Lower lobe of right lung (tissue), 2 donors: ENCODE measurements at places on chromosomes 16 and 17. TPM values are rescaled to one million over a fixed set of nuclear protein-coding genes. Genes with fewer than 3 reads are reported as not detected.

Gene NSF
- total RNA-seq: 52.7 TPM

Gene CD300LB
- total RNA-seq: 1.5 TPM

Gene IRX3
- total RNA-seq: 108 TPM

Gene CRHR1
- total RNA-seq: not detected

DNA sequence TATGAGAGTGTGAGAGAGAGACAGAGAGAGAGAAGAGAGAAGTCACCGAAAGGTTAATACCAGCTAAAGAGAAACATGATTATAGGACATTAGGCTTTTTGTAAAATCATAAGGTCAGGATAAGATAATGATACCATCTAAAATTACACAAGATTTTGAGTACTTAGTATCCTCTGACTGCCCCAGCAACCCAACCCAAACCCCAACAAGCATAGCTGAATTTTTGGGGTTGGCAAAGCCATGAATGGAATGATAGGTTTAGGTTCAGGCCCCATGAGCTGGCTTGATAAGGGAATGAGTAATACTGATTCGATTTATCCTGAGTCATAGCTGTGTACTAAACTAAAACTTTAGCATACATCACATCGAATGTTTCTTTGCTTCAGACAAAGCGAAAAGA is 259.5 kb downstream of the IRX3 start:
- H3K27ac ChIP-seq: no peak overlapping the region
- no peak for DNase-seq
- no peak overlapping the region for H3K4me3 ChIP-seq
- H3K36me3 ChIP-seq: no peaks in the 10 kb centered on the region

DNA sequence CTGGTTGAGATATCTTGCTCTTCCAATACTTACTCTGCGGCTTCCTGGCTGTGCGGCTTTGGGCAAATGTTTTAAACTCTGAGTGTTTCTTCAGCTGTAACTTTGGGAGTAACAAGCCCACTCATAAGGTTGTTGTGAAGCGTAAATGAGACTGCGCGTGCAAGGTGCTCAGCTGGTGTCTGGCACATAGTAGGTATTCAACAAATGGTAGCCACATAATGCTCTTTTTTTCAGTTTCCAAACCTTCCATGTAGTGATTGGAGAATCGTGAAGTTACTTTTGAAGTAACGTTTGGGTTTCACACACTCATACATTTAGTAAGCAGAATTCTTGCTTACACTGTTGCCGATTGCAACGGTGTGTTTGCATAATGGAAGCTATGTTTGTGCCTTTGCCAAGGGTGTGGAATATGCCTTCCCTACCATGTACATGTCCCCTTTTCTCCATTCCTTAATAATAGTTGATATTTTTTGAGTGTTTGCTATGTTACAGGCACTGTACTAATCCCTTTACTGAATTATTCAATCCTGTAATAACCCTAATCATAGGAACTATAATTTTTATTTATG is 829 bp downstream of the DHRS7B start:
- H3K27ac ChIP-seq: peak overlapping the region; percentile 92
- no peaks in the 10 kb centered on the region for H3K36me3 ChIP-seq
- peak overlapping the region; percentile 75 for H3K4me3 ChIP-seq
- no peak for DNase-seq

DNA sequence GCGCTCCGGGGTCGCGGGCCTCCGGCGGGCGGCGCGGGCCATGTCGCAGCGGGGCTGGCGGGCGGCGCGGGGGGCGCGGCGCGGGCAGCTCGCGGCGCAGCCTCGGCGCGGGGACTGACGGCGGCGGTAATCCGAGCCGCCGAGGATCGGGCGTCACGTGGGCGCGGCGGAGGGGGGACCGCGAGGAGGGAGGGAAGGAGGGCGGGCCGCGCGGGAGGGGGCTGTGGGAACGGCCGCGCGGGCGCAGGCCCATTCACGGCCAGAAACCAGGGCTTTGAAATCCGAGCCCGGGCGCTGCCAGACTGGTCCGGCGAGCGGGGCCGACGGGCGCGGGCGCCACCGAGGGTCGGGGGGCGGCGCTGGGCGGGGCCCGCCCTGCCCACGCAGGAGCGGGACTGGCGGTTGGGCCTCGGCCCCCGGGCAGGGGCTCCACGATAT is at the start of gene MTSS2:
TSS of gene MTSS2 (minus strand) at position 116 of the 438 bp plus-strand sequence. CDS start 262 bp downstream, outside the sequence.
- H3K27me3 ChIP-seq: no peaks in the 10 kb centered on the region
- peak within 1 kb of the TSS; percentile 73 for H3K4me3 ChIP-seq
- peak; percentile 86 for DNase-seq
- peak within 1 kb of the TSS; percentile 83 for H3K27ac ChIP-seq
- H3K4me1 ChIP-seq: peaks cover 88% of the 10 kb centered on the region

- H3K27ac ChIP-seq: no peak overlapping the region
- no peaks in the 10 kb centered on the region for H3K27me3 ChIP-seq
- H3K4me1 ChIP-seq: peaks cover 12% of the 10 kb centered on the region
- H3K4me3 ChIP-seq: no peak overlapping the region
- DNase-seq: no peak
Observed at GRCh38 chr17:82976982-82977488, 102.4 kb upstream of the METRNL start.

DNA sequence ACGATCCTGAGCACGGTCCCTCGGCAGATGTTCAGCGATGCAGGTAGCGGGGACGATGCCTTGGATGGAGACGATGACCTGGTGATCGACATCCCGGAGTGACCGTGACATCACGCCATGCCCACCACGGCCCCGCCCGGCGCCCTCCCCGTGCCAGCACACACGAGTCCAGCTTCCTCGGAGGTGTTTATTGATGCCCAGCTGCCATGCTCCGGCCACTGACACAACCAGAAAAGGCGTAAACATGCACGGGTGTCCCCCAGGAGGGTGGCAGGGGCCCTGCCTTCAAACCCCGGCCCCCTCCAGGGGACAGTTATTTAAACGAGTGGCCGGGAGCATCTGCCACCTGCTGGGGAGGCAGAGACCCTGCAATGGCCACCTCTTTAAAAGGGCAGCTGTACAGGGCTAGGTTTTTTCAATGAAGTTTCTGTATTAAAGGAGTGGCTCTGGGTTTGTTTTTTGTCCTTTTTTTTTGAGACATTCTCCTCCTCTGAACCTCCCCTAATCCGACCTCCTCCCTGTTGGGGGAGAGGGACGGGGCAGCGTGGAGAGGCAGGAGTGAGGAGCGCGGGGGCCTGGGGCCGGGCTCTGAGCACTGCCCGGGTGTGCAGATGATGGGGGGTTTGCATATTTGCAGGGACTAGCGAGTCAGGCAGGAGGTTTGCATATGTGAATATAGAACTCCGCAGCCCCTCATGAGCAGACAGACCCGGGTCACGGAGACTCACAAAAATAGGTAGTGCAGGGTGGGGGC is 5.3 kb downstream of the DOC2A start:
- H3K27ac ChIP-seq: no peak overlapping the region
- H3K4me3 ChIP-seq: no peak overlapping the region

- H3K27me3 ChIP-seq: no peaks in the 10 kb centered on the region
- peak overlapping the region; percentile 85 for H3K27ac ChIP-seq
- H3K36me3 ChIP-seq: peaks cover 63% of the 10 kb centered on the region
- peaks cover 33% of the 10 kb centered on the region for H3K4me1 ChIP-seq
- H3K4me3 ChIP-seq: no peak overlapping the region
Observed at GRCh38 chr16:86483-86952, 8.5 kb downstream of the MPG start.

DNA sequence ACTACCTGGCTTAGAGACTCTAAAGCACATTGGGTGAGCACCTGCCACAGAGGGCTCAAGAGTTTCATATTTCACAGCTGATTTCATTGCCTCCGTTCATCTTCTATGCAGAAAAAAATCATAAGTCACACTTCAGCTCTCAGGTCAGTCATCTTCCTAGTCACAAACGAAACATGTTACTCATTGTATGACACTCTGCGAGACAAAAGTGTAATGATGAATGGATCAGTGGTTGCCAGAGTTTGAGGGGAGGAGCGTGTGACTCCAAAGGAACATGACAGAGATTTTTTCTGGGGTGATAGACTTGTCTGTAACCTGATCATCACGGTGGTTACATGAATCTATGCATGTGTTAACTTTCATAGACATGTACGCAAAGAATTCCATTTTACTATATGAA is 195.2 kb upstream of the CNTNAP4 start:
- no peaks in the 10 kb centered on the region for H3K36me3 ChIP-seq
- H3K27ac ChIP-seq: no peak overlapping the region
- H3K4me1 ChIP-seq: no peaks in the 10 kb centered on the region
- H3K27me3 ChIP-seq: no peaks in the 10 kb centered on the region
- no peak overlapping the region for H3K4me3 ChIP-seq
- DNase-seq: no peak
